IPS DF 19.7 (cell line): ENCODE measurements at places on chromosomes 11 and 22.

DNA sequence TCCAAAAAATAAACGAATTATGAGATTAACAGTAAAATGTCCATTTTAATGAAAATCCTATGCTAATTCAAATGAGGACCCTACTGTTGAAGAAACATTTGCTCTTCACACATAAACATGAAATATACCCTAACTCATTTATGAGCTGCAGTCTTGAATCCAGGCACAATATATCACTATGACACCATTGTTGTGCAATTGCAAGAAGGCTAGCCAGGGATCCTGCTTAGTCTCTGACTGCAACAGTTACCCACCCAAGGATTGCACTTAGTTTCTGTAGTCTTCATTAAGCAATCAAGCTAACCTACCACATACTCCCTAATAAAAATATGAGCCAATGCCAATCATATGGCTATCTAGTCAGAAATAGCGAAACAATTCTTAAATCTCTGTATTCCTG, 981.0 kb upstream of the FAT3 start:
- DNase-seq: no peak

DNA sequence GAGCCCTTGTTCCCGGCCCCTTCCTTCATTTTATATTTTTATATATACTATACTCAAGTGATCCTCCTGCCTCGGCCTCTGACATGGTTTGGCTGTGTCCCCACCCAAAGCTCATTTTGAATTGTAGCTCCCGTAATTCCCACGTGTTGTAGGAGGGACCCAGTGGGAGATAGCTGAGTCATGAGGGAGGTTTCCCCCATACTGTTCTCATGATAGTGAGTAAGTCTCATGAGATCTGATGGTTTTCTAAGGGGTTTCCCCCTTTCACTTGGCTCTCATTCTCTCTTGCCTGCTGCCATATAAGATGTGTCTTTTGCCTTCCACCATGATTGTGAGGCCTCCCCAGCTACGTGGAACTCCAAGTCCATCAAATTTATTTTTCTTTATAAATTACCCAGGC, 7.2 kb upstream of the ZNF280A start:
- no peak for DNase-seq

GRCh38 chr11:73223998-73224730, 6.1 kb downstream of the P2RY2 start:
- no peak for DNase-seq

GRCh38 chr22:25084405-25085107, 115.1 kb upstream of the CRYBB3 start:
- DNase-seq: no peak

DNA sequence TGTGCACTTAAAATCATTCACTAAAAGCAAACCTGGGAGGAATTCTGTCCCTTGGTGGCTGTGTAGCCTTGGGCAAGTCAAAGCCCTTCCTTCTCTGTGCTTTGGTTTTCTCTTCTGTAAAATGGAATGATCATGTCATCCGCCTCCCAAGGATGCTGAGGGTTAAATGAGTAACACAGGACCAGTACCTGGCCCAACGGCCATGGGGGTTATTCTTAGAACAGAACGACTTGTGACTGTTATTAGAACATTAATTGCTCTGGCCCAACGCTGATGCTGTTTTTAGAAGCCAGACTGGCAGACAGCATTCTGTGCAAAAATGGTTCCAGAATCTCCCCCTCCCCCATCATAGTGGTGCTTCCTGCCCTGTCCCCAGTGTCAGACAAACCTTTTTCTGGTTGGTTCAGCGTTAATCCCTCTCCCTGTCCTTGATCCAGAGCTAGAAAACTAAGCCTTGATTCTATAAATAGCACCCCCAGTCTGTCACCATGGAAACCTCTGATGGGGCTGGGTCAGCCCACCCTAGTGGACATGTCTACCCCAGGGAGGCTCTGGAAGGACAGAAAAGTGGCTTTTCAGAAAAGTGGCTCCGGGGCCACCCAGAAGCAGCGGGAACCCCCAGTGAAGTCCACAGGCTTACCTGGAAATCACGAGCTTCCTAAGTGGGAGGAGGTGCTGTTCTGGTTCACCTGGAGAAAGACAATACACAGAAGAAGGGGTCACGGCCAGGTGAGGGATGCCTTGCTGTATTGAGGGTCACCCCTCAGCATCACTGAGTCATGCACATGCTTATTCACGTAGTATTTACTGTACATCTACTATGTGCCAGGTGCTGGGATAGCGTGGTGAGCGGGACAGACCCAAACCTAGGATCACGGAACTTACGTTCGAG, 15.5 kb upstream of the TFIP11 start:
- no peak for DNase-seq
